ENCODE measurements at places on chromosomes 7 and 10.

- no peak for DNase-seq
These were observed 141.6 kb upstream of the WNT16 start for GRCh38 chr7:121187222-121187621.

DNA sequence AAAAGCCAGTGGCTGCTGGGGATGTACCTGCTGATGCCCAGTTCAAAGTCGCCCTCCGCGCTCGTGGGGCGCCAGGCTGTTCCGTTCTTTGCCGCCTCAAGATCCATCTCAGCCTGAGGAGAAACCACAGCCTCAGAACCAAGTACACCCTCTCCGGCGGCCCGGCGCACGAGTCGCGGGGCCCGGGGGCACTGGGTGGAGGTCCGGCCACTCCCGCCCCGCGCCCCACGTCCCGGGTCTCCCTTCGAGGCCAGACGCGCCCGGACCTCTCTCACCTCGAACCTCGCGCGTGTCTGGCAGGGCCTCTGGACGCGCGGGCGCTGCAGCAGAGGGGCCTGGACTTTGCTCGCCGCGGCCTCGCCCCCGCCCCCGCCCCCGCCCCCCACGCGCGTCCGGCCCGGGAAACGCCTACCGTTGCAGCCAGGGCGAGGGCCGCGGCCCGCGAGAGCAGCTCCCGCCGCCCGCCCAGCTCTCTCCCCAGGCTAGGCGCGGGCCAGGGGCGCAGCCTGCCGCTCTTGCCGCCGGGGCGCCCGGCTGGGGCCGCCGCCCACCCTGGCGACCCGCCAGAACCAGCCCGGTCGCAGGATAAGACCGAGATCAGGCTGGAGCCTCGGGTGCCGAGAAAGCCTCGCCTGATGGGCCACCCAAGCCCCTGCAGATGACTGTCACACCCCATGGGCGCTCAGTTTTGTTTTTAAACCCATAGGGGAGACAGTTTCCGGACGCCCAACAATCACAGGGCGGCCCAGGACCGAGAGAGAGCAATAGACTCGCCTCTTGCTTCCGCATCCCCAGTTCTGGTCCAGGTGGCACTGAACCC lies at the start of gene ABCB4:
ABCB4 (minus strand) TSS at position 322 of the 820 bp plus-strand sequence; CDS start at position 107, 215 bp downstream.
- DNase-seq: no peak

DNA sequence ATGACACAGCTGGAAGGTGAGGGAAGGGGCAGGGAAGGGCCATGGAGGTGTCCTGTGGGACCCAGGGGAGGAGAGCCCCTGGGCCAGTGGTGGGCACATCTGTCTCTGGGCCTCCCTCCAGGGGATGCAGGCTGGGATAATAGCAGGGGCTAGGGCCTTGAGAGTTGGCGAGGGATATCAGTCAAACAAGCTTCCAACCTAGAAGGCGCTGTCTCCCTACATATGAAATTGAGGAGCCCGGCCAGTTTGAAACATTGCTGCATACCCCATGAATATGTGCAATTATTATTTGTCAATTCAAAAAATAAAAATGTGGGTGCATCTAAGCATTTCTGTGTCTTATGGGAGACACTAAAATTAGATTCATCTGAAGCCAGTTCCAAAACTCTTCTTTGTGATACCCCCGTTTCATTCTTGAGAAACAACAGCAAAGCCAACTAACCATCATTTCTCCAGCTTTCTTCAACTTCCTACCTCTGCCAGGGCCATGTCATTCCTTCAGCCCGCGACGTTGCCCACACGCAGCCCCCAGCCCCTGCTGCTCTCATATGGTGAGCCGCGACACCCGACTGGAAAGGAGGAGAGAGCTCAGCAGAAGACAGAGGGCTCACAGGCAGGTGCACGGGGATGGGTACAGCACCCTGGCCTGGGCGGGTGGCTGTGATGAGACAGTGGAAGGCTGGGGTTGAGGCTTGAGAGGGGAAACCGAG lies 418.7 kb downstream of the GLRX3 start:
- DNase-seq: no peak

DNA sequence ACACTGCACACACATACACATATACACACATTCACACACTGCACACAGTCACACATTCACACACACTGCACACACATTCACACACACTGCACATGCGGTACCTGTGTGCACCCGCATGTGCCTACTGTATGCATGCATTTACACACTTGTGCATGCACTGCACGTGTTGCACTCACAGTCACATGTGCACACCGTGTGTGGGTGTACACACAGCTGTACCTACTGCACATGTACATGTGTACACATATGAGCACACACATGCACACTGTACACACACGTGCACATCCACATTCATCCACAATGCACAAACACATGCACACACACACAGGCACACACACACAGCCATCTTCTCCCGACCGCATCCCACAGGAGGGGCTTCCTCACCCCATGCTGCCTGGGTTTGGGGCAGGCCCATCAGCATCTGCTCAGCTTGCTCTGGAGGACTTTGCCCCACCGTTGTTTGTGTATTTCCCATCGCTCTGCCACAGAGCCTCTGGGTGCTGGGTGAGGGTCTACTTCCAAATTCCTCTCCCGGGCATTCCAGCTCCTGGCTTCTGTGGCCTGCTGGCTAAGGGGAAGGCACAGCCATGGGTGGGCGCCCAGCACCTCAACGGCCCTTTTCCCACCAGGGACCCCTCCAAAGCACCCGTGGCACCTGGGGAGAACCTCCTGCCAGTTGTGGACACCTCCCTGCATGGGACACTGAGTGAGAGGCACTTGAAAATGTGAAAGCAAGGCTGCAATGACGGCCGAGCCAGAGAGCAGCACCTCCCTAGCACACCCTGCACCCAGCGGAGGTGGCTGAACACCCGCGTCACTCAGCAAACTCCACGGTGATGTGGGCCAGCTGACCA lies 324.3 kb downstream of the PTPRN2 start:
- DNase-seq: no peak

GRCh38 chr10:43230101-43230908 lies 36.6 kb downstream of the RASGEF1A start:
- no peak for DNase-seq

DNA sequence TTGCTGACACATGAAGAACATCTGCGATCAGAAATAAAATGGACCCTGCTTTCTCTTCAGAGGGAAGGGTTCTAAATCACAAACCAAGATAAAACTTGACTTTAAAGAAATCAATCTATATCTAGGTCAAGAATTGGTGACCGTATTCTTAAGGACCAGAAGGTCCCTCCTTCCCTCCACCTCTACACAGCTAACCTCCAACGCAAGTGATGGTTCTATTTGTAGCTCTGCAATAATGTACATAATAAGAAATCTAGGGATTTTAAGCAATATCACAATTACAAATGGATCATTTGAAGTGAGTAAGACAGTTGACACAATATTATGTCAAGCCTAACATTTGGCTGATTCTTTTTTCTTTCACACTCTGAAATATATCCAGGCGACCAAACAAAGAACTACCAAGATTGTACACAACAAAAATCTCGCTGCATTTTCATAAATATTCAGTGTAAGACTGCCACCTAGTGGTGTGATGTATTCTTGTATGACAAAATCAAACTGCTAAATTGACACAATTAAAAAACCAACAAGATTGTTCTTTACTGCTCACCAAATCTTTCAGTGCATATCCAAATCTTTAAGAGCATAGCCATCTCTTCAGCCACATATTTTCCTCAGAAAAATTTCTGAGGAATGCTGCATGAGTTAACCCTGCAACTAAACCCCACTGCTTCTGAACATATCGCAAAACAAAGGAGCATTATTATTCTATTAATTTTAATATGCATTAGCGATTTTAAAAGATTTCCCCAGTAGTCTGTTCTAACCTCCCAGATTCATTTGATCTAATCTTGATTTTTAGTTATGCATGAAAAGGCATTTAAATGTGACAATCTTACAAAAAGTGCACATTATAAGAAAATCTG lies 44.5 kb downstream of the ICA1 start:
- peak; percentile 40 for DNase-seq

DNA sequence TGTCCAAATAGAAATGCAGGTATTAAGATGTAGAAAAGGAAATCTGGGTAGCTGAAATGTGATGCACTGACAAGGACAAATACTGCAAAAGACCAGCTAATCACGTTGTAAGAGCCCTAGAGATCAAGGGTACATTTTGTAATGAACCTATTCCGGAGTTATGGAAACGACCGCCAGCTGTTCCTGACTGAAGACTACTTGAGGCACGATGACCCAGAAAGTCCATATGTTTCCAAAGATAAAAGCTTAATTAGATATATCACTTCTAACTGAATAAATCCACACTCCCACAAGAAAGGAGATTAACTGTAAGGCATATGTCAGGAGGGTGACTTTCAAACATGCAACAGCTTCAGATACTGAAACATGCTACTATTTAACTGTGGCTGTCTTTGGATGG lies 253.5 kb downstream of the NSUN6 start:
- DNase-seq: no peak

GRCh38 chr10:30991647-30992011 lies 40.0 kb downstream of the ZNF438 start:
- no peak for DNase-seq

GRCh38 chr7:121019018-121019417 lies 30.5 kb downstream of the CPED1 start:
- no peak for DNase-seq

DNA sequence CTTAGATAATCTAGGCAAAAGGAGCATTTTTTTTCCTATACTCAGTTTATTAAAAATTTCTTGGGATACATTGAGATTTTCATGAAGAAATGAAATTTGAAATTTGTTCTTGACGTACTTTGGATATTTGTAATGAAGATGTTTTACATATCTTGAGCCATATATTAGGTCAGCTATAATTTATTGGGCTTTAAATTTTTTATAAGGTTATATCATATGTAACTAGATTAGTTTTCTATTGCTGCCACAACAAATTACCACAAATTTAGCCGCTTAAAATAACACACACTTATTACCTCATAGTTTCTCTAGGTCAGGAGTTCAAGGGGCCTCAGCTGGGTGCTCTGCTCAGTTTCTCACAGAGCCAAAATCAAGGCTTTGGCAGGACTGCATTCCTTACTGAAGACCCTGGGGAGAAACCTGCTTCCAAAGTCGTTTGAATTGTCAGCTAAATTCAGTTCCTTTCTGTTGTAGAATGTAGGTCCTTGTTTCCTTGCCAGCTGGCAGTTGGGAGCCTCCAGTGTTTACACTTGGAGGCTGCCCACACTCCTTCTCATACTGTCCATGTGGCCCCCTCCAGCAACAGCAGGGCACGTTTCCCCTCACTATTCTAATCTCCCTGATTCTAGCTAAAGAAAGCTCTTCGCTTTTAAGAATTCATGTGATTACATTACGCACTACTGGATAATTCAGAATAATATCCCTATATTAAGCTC lies 42.6 kb upstream of the DNAH11 start:
- DNase-seq: no peak

GRCh38 chr10:13631594-13631993 lies 44.8 kb downstream of the PRPF18 start:
- DNase-seq: no peak

- DNase-seq: peak; percentile 75
These were observed 11.9 kb upstream of the DMTF1 start for GRCh38 chr7:87140271-87140748.

- no peak for DNase-seq
These were observed 269.1 kb downstream of the PRKG1 start for GRCh38 chr10:51343391-51343790.

GRCh38 chr7:155568842-155569494 lies 22.6 kb upstream of the CNPY1 start:
- no peak for DNase-seq

- no peak for DNase-seq
These were observed 23.0 kb upstream of the CDHR3 start for GRCh38 chr7:105940109-105940508.

GRCh38 chr7:74489997-74490945 lies 36.6 kb downstream of the GTF2IRD1 start:
- no peak for DNase-seq

- DNase-seq: no peak
These were observed 182.4 kb downstream of the PTEN start for GRCh38 chr10:88045656-88046415.

DNA sequence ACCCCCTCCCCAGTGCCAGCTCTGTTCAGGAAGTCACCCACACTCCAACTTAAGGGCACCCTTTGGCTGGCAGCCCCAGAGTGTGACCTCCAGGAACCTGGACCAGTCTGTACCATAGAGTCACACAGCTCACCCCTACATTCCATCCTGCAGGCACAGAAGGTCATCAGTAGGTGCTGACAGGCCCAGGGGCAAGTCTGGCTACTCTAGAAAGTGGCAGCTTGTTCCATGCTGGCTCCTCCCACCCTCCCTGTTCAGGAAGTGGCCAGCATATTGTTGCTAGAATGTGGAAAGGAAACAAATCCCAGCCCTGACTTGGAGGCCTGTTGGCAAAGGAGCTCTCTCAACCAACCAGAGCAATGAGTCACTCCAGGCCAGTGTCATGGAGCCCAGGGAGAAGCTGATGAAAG lies 3.2 kb upstream of the NCOA4 start:
- peak; percentile 32 for DNase-seq

- no peak for DNase-seq
These were observed 3.8 kb downstream of the PTER start for GRCh38 chr10:16440396-16441133.

DNA sequence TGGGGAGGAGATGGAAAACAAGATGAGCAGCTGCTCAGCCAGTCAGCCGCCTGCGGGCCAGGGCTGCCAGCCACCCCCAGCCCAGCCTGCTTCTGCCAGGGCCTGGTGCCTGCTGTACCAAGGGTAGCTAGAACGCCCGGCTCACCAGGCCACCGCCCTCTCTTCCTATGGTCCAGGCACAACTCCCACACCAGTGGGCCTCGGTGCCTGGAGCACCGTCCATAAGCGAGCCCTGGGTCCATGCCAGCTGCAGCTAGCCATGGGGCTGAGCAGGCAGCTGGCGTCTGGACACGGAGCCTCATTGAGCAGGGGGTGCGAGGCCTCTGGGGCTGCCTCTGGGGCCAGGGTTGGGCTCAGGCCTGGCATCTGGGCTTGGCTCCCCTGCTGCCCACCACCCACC lies 8.5 kb upstream of the RABGEF1 start:
- DNase-seq: no peak

DNA sequence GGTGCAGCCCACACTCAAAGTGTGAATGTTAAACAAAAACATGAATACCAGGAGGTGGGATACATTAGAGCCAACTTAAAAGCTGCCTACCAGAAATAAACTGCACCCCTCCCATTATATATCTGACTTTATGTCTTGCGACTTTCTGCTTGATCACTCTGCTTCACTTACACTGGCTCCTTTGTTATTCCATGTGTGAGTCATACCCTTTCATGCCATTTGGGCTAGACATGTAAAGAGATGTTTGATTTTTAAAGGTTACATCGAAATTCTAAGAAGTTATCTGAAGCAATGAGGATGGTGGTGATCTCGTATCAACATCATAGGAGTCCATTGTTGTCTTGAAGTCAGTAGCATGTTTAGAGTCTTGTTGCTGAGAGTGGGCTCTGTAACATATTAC lies 31.6 kb upstream of the ETV1 start:
- no peak for DNase-seq

DNA sequence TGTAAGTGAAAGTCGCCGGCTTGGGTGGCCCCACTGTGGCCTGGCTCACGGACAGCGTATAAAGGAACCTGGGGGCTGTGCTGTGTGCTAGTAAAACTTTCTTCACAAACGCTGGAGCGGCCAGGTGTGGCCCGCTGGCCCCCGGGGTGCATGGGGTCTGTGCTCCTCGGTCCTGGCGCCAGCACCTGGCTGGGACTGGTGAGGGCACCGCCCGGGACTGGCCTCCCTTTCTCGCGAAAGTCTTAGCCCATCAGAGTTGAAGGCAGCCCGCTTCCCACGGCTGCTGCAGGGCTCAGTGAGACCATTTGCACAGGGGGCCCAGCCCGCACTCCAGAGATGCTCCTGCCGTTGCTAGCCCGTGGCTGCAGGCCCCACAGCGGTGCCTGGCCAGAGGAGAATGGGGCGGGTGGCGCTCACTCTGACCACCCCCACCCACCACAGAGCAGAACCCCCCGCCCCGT lies 5.8 kb downstream of the PWWP2B start:
- DNase-seq: no peak

Data from K562 (cell line).